ENCODE measurements at places on chromosomes 1 and 21.
A peak's percentile ranks its signal among the peaks of the same experiment; 100 is the strongest.

DNA sequence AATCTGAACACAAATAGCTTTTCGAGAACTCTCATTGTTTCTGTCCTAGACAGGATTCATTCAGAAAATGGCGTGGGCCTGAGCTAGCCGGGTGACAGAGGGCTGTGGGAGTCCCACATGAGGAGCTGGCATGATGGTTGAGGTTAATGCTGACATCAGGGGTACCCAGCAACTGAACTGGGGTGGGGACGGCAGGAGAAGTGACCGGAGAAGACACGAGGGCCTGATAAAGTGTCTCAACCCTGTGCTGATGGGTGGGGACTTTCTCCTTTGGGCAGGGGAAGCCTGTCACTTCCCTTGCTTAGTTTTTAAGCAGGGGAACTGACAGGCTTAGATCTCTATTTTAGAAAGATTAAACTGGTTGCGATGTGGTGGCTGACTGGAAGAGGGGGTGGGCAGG, 14.6 kb downstream of the CHIT1 start:
- DNase-seq: no peak

DNA sequence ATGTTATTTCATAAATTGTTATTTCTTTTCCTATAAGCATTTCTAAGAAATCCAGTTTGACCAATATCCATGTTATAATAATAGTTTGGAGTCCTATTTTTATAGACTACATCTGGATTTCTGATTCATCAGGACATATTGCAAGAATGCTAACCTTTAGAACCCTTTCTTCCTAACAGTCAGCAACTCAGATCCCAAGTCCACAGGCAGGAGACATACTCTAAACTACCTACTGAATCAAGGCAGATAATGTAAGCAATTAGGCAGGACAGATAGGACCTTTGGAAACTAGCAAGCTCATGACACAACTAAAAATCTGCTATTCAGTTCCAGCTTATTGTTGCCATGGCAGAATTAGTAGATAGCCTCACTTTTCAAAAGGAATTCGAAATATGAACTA, 104.1 kb downstream of the DENND1B start:
- DNase-seq: no peak

GRCh38 chr1:214043167-214043566, 55.4 kb downstream of the PROX1 start:
- no peak for DNase-seq

- DNase-seq: no peak
These were observed 160.6 kb upstream of the C21orf91 start for GRCh38 chr21:17979763-17980162.

DNA sequence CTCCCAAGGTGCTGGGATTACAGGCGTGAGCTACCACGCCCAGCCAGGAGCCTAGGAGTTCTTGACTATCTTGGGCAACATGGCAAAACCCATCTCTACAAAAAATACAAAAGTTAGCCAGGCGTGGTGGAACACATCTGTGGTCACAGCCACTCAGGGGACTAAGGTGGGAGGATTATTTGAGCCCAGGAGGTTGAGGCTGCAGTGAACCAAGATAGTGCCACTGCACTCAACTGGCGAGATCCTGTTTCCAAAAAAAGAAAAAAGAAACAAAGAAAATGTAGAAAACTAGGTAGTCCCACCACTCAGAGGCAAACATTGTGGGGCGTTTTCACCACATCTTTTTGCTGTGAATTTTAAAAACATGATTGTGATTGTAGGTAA, 141.3 kb downstream of the ZZZ3 start:
- no peak for DNase-seq

- DNase-seq: no peak
These were observed 152.2 kb downstream of the S1PR1 start for GRCh38 chr1:101388904-101389546.

DNA sequence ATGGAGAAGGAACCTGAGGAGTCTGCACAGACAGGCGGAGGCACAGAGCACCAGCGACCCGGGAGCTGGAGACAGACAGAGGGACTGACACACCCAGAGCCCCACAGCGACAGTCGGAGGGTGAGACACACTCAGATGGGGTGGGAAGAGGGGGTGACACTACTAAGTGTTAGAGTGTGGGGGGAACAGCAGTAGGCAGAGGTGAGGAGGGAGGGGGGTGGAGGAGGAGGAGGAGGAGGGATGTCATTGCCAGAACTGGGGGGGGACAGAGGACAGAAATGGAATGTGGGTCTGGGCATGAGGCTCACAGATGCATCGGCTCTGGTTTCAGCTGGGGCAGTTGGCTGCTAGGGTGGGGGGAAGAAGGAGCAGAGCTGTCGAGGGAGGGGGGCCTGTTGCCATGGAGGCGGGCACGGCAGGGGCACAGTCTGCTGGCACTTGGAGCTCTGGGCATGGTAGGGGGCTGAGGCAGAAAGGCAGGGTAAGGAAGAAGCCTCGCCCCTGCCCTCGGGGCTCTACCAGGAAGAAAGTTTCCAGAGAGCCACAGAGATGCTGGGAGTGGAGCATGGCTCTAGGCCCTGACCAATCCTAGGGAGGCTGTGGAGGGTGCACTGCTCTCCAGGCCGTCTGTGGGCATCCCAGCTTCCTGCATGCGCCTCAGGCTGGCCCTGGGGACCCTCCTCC, 37.3 kb downstream of the AHDC1 start:
- no peak for DNase-seq

- no peak for DNase-seq
These were observed 128.7 kb downstream of the PCBP3 start for GRCh38 chr21:45772180-45772579.

GRCh38 chr21:31644643-31645042, 14.8 kb upstream of the SOD1 start:
- DNase-seq: no peak

DNA sequence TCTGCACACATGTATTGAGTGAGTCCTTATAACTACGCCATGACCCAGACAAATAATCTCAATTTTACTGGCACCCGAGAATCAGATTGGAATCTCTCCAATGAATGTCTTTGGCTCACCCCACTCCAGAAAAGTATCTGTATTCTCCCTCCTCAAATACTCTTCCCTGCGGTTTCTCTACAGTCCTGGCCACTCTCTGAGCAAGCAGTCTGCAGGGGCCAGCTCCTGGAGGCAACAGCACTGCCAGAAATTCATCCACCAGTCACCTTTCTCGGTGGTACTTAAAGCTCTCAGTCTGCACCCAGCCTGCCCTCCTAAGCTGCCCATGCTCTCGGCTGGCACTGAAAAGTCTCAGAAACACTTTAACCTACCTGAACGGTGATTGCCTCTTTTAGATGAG, 16.1 kb upstream of the LYST start:
- no peak for DNase-seq

- DNase-seq: no peak
These were observed 78.4 kb downstream of the AK5 start for GRCh38 chr1:77360256-77360655.

- no peak for DNase-seq
These were observed 30.4 kb downstream of the RGS8 start for GRCh38 chr1:182653986-182654385.

GRCh38 chr1:169103480-169103893, 3.0 kb upstream of the ATP1B1 start:
- DNase-seq: no peak

GRCh38 chr1:93749894-93750301, 68.3 kb upstream of the BCAR3 start:
- DNase-seq: no peak

DNA sequence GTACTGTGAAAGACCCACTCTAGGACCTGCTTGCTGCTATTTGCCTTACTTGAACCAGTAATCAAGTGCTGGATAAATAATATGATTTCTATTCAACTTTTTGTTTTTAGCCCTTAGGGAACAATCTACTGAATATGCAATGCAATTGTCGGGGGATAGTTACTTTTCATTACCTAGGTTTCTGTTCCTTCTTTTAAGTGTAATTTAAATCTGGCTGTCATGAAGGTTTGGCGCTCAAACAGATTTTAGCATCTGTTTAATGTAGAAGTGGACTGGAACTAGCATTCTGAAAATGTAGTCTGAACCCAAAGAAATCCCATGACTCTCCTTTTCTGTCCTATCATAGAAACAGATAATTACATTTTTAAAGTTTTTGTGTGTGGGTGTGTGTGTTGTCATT, 4.8 kb downstream of the MGST3 start:
- no peak for DNase-seq

DNA sequence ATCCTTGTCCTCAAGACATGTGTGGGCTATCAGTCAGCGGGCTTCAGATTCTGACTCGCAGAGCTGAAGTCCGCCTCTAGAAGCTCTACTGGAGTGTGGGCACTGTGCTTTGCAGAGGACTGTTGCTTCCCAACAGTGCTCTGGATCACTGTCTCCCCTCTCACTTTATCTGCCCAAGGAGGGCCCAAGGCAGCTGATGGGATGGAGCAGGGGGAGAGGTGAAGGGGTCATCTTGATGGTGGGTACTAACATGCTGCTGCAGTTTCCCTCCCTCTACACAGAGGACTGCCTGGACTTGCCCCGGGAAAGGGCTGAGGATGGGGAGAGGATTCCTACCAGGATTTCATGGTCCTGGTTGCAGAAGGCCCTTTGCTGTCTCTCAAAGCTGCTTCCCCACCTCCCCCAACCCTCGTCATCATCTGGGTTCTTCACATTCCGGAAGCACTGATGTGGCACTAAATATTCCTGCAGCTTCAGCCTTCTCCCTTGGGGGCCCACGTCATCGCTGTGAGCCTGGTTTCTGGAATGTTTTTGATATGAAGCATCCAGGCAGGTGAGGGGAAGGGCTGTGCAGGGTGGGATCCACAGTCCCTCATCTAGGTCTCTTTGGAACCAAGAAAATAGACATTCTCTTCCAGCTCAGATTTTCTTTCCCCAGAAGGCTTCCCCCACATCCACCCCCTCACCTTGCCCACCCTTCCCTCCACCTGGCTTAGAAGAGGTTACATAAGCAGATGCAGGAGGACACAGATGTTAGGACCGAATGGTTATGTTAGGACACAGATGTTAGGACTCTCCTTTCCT, 23.2 kb downstream of the NUAK2 start:
- DNase-seq: no peak

GRCh38 chr21:45128613-45129188, 54.3 kb downstream of the ADARB1 start:
- peak; percentile 79 for DNase-seq

GRCh38 chr21:25772686-25773085, 37.9 kb downstream of the GABPA start:
- DNase-seq: no peak

DNA sequence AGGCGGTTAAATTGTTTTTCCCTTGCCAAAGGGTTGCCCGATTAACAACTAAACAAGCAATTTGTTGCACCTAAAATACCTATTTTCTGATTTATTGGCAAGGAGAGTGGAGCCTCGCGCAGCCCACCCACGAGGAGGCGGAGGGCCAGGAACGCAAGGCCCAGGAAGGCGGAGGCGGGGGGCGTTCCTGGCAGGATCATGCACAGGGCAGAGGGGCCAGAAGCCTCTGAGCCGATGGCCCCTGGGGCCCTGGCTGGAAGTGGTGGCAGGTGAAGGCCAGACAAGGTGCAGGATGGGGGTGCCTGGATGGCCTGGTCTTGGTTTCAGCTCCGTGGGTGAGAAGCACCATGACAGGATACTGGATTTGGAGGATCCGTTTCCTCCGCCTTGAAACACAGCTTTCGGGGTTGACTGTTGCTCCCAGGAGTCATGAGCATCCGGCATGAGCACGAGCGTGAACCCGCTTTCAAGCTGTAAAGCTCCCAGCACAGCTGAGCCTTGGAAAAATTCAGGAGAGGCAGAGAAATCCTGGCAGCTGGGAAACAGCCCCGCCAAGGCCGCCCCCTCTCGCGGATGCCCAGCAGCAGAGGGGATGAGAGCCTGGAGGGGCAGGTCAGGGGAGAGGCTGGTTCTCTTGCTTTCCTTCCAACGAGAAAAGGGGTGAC, 35.0 kb downstream of the AJAP1 start:
- no peak for DNase-seq

- DNase-seq: no peak
These were observed 45.5 kb upstream of the CXADR start for GRCh38 chr21:17467392-17467791.

- no peak for DNase-seq
These were observed 40.6 kb upstream of the HHAT start for GRCh38 chr1:210288116-210288515.

DNA sequence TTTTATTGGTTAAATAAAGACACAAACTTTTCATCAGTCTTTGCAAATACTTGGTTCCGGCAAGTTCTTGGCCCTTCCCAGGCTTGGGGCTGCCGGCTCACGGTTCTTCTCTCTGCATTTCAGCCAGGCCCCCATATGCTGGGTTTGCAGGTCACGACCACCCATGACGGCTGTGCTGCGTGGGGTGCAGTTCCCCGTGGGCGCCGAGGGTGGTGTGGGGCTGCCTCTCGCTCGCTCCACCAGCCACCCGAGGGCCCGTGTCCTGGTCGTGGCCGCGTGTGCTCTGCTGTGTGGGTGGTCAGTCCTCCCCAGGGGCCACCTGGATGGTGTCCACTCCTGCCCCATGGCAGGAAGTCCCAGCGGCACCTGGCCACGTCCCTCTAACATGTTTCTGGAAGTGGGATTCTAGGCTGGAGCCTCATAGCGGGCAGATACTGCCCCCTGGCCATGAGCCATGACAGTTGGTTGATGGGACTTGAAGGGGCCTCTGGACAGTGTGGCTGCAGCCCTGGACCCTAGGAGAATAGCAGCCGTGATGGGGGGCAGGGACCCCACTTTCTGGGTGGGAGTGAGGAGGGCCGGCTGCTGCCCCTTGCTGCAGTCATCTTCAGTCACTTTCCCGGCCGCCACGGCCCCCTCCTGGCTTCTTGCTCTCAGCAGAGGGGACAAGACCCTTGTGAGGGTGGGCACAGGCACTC, 46.3 kb downstream of the SKI start:
- no peak for DNase-seq

- no peak for DNase-seq
These were observed 247.3 kb downstream of the FOXD2 start for GRCh38 chr1:47684964-47685762.

DNA sequence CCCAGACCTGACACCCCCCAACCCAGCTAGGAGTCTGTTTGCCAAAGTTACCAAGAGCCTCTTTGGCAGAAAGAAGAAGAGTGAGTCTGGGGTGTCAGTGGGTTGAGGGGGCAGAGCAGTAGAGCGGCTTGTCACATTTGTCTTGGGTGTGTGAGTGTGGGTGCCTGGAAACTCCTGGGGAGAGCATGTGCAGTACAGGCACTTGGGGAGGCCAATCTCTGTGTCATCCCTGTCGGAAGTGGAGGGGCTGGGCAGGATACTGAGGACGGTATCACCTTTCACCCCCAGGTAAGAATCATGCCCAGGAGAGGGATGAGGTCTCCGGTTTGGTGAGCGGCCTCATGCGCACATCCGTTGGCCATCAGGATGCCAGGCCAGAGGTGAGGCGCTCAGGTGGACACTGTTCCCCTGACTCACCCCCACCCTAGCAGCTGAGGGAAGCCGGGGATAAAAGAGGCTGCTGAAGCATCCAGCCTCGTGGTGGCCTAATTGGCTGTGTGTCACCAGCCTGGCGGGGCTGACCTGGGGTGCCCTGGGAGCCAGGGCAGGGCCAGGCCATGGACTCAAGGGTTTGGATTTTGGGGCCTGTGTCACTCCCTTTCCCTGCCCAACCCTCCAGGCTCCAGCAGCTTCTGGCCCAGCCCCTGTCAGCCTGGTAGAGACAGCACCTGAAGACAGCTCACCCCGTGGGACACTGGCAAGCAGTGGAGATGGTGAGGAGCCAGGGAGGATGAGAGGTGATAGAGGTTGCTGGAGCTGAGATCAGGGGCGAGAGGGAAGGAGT, 3.3 kb downstream of the PLK3 start:
- DNase-seq: peak; percentile 31

- DNase-seq: no peak
These were observed 115.8 kb downstream of the DSCAM start for GRCh38 chr21:40731206-40731605.

- no peak for DNase-seq
These were observed 321.2 kb downstream of the PBX1 start for GRCh38 chr1:164880199-164880598.
